Mucosa of descending colon (tissue), 3 donors: ENCODE measurements at places on chromosomes 13 and 19. TPM values are rescaled to one million over a fixed set of nuclear protein-coding genes. Genes with fewer than 3 reads are reported as not detected.

IL11 gene
- total RNA-seq, result 0.29 TPM

TMEM38A gene
- 5.6 TPM for total RNA-seq

GRCh38 chr19:21568816-21569493, 63.6 kb downstream of the ZNF429 start:
- no peak for DNase-seq

DNA sequence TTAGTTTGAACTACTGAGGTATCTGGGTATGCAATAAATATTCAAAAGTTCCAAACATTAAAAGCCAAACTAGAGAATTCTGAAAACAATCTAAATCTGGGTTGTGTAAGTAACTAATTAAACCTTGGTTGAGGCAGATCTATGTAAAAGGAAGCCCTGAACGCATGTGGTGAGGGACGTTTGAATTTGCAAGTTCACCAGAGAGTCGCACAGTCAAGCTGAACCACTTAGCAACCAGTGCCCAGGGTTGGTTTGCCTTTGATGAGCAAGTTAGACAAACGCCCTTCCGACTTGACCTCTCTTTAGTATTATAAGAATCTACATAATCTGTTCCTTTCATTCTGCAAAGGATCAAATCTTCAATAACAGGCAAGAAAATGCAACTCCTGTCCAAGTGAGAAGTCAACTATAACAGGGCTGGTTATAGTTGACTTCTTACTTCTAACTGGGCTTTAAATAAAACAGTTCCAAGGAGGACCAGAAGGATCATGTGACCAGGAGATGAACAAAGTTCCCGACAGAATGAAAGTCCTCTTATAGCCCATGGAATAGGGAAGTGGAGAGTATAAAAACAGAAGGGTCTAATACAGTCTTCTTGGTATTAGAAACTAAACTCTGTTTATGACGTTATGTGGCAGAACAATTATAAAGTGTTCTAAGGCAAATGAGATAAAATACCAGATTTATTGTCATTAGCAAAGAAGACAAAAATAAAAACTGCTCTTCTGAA, 40.6 kb downstream of the PHF11 start:
- no peak for DNase-seq

DNA sequence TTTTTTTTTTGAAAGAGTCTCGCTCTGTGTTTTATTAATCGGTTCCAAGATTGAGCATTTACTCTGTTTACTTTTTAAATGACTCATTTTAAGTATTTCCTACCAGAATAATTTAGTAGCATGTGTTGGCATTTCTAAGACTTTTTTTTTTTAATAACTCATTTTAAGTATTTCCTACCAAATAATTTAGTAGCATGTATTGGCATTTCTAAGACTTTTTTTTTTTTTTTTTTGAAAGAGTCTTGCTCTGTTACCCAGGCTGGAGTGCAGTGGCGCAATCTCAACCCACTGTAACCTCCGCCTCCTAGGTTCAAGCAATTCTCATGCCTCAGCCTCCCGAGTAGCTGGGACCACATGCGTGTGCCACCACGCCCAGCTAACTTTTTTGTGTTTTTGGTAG, 13.1 kb downstream of the SETDB2 start:
- no peak for DNase-seq

- DNase-seq, result no peak
These were observed 16.1 kb downstream of the CKM start for GRCh38 chr19:45306518-45307027.

GRCh38 chr13:106734198-106734597, 166.3 kb upstream of the ARGLU1 start:
- no peak for DNase-seq
